Effector CD4-positive, alpha-beta T cell (primary cell): ENCODE measurements at places on chromosomes 1 and 21.

DNA sequence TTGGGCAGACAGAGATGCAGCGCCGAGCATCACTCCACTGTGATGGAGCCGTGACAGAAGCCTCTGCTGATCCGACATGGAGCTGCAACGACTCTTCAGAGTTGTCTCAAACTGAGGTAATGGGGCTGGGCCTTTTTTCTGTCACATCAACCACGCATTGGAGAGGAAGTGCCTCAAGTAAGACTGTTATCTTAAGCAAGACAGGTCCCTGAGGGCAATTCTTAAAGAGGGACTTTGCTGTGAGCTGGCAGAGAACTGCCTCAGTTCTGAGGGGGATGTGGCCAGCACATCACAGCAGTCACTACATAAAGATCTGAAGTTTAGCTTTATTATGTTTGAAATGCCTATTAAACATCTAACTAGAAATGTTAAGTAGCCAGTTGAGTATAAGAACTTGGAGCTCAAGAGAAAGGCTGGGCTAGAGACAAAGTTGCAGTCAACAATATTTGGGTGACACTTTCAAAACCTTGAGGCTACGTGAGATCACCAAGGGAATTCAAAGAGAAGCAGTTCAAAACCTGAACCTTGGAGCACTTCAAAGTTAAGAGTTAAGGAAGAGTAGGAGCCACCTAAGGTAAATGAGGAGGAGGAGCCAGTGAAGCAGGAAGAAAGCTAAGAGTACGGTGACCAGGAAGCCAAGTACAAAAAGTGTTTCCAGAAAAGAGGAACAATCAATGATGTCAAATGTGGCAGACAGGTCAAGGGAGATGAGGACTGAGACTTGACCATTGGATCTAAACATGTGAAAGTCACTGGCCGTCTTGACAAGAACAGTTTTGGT is 54.2 kb upstream of the BCL9 start:
- no peak for DNase-seq

DNA sequence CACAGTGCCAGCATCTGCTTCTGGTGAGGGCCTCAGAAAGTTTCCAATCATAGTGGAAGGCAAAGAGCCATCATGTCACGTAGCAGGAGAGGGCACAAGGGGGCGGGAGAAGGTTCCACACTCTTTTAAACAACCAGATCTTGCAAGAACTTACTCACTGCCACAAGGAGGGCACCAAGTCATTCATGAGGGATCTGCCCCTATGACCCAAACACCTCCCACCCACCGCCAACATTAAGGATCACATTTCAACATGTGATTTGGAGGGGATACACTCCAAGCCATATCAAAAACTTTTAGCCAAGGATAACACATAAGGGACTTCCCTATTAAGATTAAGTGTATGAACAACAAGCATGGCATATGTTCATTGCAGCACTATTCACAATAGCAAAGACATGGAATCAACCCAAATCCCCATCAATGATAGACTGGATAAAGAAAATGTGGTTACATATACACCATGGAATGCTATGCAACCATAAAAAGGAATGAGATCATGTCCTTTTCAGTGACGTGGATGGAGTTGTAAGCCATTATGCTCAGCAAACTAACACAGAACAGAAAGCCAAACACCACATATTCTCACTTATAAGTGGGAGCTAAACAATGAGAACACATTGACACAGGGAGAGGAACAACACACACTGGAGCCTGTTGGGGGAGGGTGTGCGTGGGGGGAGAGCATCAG is 19.9 kb upstream of the SLC35F3 start:
- DNase-seq = no peak

DNA sequence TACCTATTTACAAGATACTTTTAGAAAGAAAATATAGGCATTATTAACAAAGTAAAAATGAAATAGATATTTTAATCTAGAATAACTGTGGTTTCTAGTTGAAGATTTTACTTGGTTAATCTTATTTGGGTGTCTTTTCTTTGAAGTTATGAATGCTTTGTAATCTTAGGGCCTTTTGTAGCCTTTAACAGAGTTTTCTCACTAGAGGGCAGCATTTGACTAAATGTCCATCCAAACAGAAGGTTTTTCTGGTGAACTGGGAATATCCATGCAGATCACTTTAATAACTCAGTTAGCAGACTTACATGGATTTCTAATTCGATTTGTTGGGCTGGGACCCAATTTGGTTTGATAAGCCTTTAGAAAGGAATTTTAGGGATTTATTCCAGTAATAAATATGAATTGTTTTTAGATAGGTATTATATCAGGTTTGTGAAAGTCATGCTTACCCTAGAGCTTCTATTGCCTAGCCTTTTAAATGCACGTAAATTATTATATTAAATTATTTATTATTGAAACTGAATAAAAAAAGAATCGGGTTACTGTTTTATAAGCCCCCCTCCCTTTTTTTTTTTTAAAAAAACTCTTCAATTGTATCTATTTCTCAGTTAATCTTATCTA is 119.7 kb downstream of the ZNF326 start:
- DNase-seq = no peak

- DNase-seq = no peak
These were observed 733.4 kb upstream of the B3GALT2 start for GRCh38 chr1:193919827-193920226.

- DNase-seq = no peak
These were observed 1.2 kb upstream of the WNT3A start for GRCh38 chr1:228005511-228006033.

GRCh38 chr1:245952383-245953026 is 554.6 kb downstream of the SMYD3 start:
- DNase-seq = no peak

DNA sequence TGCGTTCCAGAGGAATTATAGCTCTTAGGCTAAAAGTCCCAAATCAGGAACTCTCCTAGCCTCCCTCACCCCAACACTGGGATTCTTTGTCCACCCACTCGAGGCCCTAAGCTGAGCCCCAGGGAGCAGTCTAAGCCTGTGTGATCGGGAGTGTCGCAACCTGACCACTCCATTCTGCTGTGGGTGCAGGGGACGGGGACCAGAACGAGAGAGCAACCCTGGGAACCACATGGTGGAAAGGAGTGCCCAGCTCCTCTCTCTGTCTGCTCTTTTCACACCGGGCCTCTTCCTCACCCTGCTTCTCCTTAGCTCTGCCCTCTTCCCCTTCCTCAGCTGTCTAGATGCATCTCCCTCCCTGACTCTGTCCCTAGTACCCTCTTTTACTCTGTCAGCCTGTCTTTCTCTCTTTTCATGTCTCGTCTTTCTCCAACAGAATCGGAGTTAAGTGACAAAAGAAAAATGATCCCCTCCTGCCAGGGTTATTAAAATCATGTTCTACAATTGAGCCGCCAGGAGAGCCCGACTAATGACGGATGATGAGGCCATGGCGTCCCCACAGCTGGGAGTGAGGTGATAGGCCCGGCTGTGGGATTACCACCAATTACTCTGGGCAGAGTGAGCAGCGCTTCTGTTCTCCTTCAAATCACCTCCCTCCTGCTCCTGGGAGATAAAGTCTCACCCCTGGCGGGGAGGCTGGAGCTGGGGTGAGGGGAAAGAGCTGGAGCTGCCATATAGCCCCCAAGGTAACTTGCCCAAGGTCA is 34.5 kb upstream of the CSF3R start:
- DNase-seq = no peak

DNA sequence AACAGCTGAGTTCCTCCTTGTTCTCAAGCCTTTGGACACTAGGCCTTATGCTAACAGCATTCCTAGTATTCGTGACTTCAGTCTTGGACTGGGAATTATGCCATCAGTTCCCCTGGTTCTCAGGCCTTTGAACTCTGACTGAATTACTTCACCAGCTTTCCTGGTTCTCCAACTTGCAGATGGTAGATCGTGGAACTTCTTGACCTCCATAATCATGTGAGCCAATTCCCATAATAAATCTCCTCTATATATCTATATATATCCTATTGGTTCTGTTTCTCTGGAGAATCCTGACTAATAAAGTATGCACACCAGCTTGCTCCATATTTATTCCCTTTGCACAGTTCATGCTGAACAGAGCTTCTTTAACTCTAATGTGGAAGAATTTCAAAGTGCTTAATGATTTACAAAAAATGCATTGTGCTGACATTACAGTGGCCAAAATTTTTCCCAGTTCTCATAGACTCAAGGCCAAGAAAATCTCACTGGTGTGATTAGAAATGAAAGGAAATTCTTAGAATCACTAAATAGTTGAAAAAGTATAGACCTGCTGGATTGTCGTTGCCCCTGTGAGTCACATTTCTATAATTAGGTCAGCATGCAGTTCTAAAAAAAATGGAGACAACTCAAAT is 462.9 kb upstream of the ADAMTS5 start:
- DNase-seq = no peak

- no peak for DNase-seq
These were observed 198.3 kb downstream of the SLC44A5 start for GRCh38 chr1:75412616-75413015.

DNA sequence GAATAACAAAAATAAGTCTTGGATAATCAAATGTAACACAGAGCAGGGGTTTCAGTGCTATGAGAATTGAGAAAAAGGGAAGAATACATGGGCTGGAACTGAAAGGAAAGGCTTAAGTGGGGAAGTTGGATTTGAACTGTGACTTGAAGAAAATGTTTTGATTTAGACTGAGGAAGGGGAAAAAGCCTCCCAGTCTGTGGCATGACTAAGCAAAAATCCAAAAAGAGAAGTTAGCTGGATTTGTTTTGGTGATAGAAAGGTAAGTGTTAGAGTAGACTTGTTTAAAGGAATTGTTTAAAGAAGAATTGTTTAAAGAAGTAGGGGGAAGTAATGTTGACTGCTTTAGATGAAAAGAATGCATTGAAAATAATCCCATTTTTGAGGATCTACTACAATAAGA is 46.0 kb downstream of the KCNK2 start:
- DNase-seq = no peak

DNA sequence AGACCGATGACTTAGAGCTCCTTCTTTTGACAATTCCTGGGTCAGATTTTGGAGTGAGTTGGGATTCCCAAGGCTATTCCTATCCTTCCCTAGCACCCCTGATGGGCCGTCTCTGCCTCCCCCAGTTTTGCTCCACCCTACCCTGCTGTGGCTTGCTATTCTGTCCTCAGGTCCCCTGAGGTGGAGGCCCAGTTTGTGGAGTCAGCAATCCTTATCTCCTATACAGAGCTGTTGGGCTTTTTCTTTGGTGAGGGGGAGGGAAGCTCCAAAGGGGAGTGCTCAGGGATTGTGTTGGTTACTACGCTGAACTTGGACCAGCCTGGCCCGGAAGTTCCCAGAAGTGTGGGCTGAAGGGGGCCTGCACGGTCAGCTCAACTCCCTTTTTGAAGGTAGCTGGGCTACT is 7.6 kb downstream of the SESN2 start:
- no peak for DNase-seq

DNA sequence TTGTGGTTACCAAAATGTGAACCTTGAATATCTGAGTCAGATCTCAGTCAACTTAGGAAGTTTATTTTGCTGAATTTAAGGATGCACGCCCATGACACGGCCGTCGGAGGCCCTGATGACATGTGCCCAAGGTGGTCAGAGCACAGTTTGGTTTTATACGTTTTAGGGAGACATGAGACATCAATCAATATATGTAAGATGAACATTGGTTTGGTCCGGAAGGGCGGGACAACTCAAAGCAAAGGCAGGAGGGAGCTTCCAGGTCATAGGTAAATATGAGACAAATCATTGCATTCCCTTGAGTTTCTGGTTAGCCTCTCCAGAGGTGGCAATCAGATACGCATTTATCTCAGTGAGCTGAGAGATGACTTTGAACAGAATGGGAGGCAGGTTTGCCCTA is 1.0 kb upstream of the PRMT2 start:
- DNase-seq = no peak

GRCh38 chr1:46224966-46225365 is 21.8 kb downstream of the LURAP1 start:
- DNase-seq = no peak

GRCh38 chr21:45178971-45179370 is 104.6 kb downstream of the ADARB1 start:
- no peak for DNase-seq

- no peak for DNase-seq
These were observed 45.1 kb downstream of the ATP2B4 start for GRCh38 chr1:203671521-203672278.

- no peak for DNase-seq
These were observed 64.2 kb downstream of the SEC16B start for GRCh38 chr1:177905686-177906085.

- no peak for DNase-seq
These were observed 11.3 kb downstream of the NFIA start for GRCh38 chr1:61093525-61094137.

- no peak for DNase-seq
These were observed 26.5 kb upstream of the KRTAP19-8 start for GRCh38 chr21:31064803-31065202.

DNA sequence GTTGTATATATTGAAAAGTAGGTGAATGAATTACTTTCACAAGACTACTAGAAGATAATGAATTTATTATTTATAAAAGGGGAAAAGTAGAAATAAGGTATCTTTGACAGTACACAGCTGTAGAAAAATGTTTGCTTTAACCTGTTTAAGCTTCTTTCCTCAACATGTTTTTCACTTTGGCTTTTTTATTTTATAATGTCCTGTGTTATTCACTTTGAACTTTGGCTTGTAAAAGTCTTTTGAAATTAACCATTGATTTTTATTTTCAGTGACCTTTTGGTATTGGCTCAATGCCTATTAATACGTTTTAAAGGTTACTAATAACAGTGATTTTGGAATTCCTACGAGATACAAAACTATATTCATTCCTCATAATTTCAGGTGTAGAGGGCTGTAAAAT is 57.7 kb upstream of the MPC2 start:
- DNase-seq = no peak

DNA sequence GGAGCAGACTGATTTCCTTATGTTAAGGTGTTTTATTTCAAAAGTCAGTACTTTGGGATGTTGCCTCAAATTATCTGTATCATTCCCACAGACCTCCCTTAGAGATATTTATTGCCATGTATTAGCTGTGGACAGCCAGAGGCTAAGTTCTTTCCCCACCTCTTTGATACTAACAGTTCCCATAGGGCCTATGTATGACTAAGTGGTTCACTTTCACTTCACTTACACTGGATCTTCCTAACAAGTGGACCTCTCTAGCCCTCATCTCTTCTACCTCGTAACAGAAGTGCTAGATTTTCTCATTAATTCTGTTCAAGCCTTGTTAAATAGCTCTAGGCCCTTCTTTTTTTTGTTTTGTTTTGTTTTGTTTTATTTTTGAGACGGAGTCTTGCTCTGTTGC is 6.2 kb downstream of the TRAF5 start:
- no peak for DNase-seq

DNA sequence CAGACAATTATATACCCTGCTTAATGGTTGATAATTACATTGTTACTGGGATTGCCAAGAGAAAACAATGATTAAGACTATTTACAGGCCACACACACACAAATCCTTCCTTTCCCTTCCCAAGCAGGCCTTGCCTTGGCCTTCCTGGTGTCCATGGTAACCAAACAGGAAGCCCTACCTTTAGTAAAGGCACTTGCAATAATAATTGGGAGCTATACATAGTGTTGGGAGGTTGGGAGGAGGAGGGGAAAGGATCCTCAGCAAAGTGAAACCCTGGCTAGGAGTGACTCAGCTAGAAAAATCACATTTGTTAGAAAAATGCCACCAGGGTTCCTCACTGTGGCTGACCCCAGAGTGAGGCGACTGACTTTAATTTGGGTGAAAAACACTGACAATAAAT is 122.3 kb upstream of the ADAR start:
- DNase-seq = no peak
